Tibial nerve (tissue), 4 donors: ENCODE measurements at places on chromosomes 16 and 17. TPM values are rescaled to one million over a fixed set of nuclear protein-coding genes. Genes with fewer than 3 reads are reported as not detected.

DNA sequence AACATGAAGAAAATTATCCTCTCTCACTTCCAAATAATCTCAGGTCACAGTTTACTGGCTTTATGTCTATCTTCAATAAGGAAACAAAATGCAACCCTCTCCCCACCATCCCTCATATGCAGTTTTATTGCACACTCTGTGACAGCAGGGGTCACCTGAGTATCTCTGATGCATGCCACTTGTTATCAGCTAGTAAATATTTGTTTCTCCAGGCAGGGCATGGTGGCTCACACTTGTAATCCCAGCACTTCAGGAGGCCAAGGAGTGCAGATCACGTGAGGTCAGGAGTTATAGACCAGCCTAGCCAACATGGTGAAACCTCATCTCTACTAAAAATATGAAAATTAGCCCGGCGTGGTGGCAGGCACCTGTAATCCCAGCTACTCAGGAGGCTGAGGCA lies 61.1 kb downstream of the ADAMTS18 start:
- no peaks in the 10 kb centered on the region for H3K36me3 ChIP-seq
- H3K27me3 ChIP-seq: no peaks in the 10 kb centered on the region
- H3K27ac ChIP-seq: no peak overlapping the region
- DNase-seq: no peak

- no peak for DNase-seq
- H3K4me1 ChIP-seq: no peaks in the 10 kb centered on the region
- H3K27ac ChIP-seq: no peak overlapping the region
- H3K36me3 ChIP-seq: no peaks in the 10 kb centered on the region
- no peaks in the 10 kb centered on the region for H3K27me3 ChIP-seq
These were observed 478.8 kb upstream of the CDH11 start for GRCh38 chr16:65600629-65601028.

- H3K4me3 ChIP-seq: no peak overlapping the region
- H3K27me3 ChIP-seq: no peaks in the 10 kb centered on the region
- DNase-seq: no peak
- H3K36me3 ChIP-seq: peaks cover 6% of the 10 kb centered on the region
These were observed 47.4 kb upstream of the ABCC11 start for GRCh38 chr16:48294724-48295123.

- H3K27me3 ChIP-seq: no peaks in the 10 kb centered on the region
- DNase-seq: peak; percentile 38
- no peaks in the 10 kb centered on the region for H3K36me3 ChIP-seq
- peak overlapping the region; percentile 97 for H3K27ac ChIP-seq
- H3K4me1 ChIP-seq: peaks cover 98% of the 10 kb centered on the region
- no peak overlapping the region for H3K4me3 ChIP-seq
These were observed 40.8 kb downstream of the YPEL2 start for GRCh38 chr17:59372138-59372751.

- no peaks in the 10 kb centered on the region for H3K27me3 ChIP-seq
- no peak overlapping the region for H3K27ac ChIP-seq
- H3K4me1 ChIP-seq: no peaks in the 10 kb centered on the region
- DNase-seq: no peak
- no peaks in the 10 kb centered on the region for H3K36me3 ChIP-seq
These were observed 90.8 kb downstream of the SHISA6 start for GRCh38 chr17:11331547-11332513.

DNA sequence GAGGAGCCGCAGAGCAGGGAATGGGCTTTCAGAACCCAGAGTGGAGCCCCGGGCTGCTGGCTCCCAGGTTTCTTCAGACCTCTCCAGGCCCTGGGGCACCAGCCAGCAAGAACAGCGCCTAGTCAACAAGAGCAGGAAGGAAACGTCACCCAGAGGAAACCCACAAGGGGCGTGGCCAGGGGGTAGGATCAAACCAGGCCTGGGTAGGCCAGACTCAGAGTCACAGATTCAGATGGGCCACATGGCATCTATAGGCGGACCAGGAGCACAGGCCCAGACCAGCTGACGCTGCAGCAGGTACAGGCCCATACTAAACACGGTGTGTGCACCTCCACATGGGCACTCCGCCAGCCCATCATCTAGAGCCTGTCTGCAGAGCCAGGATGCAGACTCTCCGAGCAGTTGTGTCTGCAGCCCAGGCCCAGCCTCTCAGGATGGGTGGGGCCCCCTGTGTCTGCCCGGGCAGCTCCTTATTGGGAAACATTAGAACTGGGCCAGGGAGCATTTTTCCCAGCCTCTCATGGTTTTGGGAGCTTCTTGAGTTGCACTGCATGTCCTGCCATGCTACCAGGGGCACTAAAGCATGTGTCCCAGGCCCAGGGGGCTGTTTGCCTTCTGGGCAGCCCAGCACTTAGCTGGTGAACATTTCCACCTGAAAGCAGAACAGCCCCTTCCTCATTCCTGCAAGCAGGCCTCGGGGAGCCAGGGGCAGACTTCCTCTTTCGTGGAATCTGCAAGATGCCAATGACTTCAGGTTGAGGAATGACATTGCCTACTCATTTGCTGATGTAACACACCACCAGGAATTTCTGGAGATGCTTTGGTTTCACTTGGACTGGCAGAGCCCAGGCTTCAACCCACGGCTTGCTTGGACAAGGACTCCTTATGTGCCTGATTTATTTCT lies at the start of gene NLRP1:
NLRP1 (minus strand) TSS at position 127 of the 904 bp plus-strand sequence. CDS start 552 bp downstream, outside the sequence.
- H3K36me3 ChIP-seq: peaks cover 8% of the 10 kb centered on the region
- H3K27ac ChIP-seq: peak within 1 kb of the TSS; percentile 87
- peak within 1 kb of the TSS; percentile 21 for H3K4me3 ChIP-seq
- peaks cover 28% of the 10 kb centered on the region for H3K4me1 ChIP-seq

- H3K36me3 ChIP-seq: peaks cover 4% of the 10 kb centered on the region
- no peak for DNase-seq
- peak overlapping the region; percentile 96 for H3K27ac ChIP-seq
- peaks cover 70% of the 10 kb centered on the region for H3K4me1 ChIP-seq
- H3K4me3 ChIP-seq: peak overlapping the region; percentile 82
- no peaks in the 10 kb centered on the region for H3K27me3 ChIP-seq
These were observed 1.2 kb downstream of the RNF167 start for GRCh38 chr17:4941319-4941610.

DNA sequence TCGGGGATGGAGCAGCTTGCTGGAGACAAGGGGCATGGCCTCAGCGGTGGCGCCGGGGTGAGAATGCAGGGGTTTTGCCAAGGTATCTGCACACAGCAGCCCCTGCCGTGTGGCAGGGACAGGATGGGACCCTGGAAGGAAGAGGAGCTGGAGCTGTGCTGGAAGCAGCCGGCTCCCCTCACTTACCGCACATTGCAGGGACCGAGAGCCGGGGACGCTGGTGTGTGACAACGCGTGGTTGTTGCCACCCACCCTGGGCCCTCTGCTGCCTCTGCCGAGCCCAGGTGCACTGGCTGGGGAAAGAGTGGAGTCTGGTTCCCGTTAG lies 3.0 kb downstream of the NUBP2 start:
- H3K36me3 ChIP-seq: peaks cover 6% of the 10 kb centered on the region
- no peaks in the 10 kb centered on the region for H3K27me3 ChIP-seq
- peaks cover 24% of the 10 kb centered on the region for H3K4me1 ChIP-seq
- no peak overlapping the region for H3K4me3 ChIP-seq

DNA sequence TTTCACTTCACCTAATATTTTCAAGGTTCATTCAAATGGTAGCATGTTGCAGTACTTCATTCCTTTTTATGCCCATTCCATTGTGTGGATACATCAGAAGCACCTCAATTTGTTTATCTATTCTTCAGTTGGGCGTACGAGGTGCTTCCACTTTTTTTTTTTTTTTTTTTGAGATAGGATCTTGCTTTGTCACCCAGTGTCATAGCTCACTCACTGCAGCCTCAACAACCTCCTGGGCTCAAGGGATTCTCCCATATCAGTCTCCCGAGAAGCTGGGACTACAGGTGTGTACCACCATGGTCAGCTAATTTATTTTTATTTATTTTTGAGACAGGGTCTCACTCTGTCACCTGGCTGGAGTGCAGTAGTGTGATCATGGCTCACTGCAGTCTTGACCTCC lies 22.5 kb upstream of the SPNS3 start:
- H3K27me3 ChIP-seq: no peaks in the 10 kb centered on the region
- peaks cover 14% of the 10 kb centered on the region for H3K4me1 ChIP-seq
- no peak for DNase-seq
- no peaks in the 10 kb centered on the region for H3K36me3 ChIP-seq
- H3K27ac ChIP-seq: no peak overlapping the region

DNA sequence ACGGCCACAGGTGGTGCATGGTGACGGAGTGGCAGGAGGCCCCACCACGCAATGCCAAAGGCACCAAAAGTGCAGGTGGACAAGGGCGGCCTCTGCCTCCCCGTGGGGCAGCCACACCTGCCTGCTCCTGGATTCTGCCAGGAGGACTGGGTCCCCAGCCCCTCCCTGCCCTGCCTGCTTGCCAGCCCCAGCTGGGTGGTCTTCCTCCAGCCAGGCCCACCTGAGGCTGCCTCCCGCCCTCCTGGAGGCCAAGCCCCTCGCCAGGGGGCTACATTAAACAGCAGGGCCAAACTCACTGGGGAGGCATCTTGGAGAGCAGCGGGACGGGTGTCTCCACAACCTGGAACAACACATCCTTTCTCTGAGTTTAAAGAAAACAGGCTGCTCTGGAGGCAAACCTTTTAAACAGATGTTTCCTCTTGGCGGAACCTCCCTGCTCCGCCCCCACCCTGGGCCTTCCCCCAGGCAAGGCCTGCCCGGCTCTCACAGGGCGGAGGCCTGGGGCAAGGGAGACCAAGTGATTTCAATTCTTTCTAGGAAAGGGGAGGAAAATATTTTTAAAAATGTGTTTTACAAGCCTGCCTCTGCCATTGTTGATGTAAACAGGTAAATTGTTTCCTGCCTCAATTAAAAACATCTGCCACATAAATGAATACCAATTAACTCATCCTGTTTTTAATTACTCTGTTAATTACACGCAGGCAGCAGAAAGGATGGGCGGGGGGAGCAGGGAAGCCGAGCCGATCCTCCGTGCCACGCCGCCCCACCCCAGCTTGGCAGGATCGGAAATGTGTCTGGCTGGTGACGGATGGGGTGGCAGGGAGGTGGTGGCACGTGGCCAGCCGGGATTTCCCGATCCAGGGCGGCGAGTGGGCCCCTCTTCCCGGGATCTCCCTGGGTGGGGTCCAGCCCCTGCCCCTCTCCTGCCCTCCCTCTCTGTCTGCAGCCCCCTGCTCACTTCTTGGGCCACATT lies 54.4 kb upstream of the PABPN1L start:
- H3K36me3 ChIP-seq: no peaks in the 10 kb centered on the region
- peaks cover 37% of the 10 kb centered on the region for H3K27me3 ChIP-seq
- peak; percentile 52 for DNase-seq
- H3K4me3 ChIP-seq: no peak overlapping the region
- H3K27ac ChIP-seq: no peak overlapping the region

DNA sequence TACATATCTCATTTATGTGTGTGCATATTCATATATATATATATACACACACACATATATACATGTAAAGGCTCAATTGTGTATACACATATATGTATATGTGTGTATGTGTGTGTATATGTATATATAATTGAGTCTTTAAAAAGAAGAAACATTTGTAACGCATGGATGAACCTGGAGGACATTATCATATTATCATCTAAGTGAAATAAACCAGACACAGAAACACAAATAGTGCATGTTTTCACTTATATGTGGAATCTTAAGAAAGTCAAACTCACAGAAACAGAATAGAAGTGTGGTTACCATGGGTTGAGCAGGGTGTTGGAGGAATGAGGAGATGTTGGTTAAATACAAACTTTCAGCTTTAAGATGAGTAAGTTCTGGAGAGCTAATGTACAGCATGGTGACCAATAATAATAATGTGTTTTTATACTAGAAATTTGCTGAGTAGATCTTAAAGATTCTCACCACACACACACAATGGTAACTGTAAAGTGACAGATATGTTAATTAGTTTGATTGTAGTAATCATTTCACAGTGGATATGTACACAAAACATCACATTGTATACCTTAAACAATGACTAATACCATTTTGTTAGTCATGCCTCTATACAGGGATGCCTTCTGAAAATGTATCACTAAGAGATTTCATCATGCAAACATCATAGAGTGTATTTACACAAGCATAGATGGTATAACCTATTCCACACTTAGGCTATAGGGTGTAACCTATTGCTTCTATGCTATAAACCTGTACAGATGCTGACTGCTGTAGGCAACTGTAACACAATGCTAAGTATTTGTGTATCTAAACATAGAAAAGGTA lies 132.6 kb upstream of the CACNG5 start:
- DNase-seq: no peak
- H3K4me1 ChIP-seq: peaks cover 11% of the 10 kb centered on the region
- H3K27me3 ChIP-seq: no peaks in the 10 kb centered on the region
- no peak overlapping the region for H3K27ac ChIP-seq
- no peak overlapping the region for H3K4me3 ChIP-seq

- no peak for DNase-seq
- H3K4me3 ChIP-seq: no peak overlapping the region
- H3K27ac ChIP-seq: no peak overlapping the region
- H3K4me1 ChIP-seq: no peaks in the 10 kb centered on the region
These were observed 3.9 kb downstream of the NLRP1 start for GRCh38 chr17:5580367-5580766.

- H3K27me3 ChIP-seq: no peaks in the 10 kb centered on the region
- DNase-seq: no peak
- peaks cover 5% of the 10 kb centered on the region for H3K36me3 ChIP-seq
- peaks cover 78% of the 10 kb centered on the region for H3K4me1 ChIP-seq
- no peak overlapping the region for H3K27ac ChIP-seq
These were observed 16.6 kb downstream of the MYO18A start for GRCh38 chr17:29163563-29163962.

The KRT32 gene
- not detected for total RNA-seq

The KRTAP3-1 gene
- not detected for total RNA-seq

The FGF11 gene
- 3.3 TPM for total RNA-seq

The HSF5 gene
- not detected for total RNA-seq

The C16orf96 gene
- total RNA-seq: 0.20 TPM

The STX1B gene
- total RNA-seq: 1.5 TPM

The SEPTIN12 gene
- not detected for total RNA-seq

The KRTAP1-5 gene
- total RNA-seq: not detected

The RAB11FIP4 gene
- 2.7 TPM for total RNA-seq

The FBXO39 gene
- total RNA-seq: not detected
